ENCODE measurements at places on chromosomes 7 and 10.

DNA sequence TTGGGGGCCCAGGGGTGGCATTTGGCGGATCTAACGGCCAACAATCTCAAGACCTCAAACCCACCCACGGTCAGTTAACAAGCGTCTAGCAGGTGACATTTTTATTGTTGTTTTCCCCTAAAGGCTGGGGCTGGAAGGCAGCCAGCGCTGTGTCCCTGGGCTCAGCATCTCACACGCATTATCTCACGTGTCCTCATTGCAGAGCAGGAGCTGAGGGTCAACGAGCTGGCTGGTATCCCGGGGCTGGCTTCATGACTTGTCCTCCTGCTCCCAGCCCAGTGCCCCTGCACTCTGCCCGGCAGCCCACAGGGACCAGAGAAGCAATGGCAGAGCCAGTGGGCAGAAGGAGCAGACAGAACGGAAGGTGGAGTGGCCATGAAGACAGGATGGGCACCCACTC lies 54.4 kb upstream of the TMEM273 start:
- DNase-seq = no peak

GRCh38 chr10:9792181-9792580 lies 1225.5 kb upstream of the CELF2 start:
- no peak for DNase-seq

GRCh38 chr10:47449102-47449978 lies 34.6 kb downstream of the ANXA8 start:
- DNase-seq = no peak

DNA sequence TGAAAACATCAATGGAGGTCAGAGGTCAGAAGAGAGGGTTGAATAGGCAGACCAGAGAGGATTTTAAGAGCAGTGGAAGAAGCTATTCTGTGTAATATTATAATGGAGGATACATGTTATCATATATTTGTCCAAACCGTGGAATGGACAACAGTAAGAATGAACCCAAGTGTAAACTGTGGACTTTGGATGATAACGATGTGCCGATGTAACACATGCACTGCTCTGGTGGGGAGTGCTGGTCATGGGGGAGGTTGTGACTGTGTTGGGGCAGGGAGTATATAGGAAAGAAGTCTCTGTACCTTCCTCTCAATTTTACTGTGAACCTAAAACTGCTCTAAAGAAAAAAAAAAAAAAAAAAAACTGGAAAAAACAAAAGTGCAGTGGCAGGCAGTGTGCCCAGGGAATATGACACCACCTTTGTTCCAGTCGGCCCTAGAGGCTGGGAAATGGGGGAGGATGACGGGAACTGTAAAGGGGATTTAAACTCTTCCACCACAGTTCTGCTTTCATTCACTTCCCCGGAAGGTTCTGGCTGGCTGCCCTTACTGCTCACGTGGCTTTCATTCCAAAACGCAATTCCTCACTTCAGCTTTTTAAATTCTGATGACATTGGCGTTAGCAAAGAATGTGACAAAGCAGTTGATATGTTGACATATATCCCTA lies 113.7 kb upstream of the ANKRD1 start:
- no peak for DNase-seq

- DNase-seq = no peak
Measured at GRCh38 chr7:57182031-57182430, 49.8 kb upstream of the ZNF479 start.

- no peak for DNase-seq
Measured at GRCh38 chr7:84336303-84336702, 141.7 kb upstream of the SEMA3A start.

- no peak for DNase-seq
Measured at GRCh38 chr7:112537822-112538387, 57.1 kb downstream of the LSMEM1 start.

- DNase-seq = no peak
Measured at GRCh38 chr7:1713502-1714484, 43.7 kb downstream of the ELFN1 start.

- peak; percentile 15 for DNase-seq
Measured at GRCh38 chr10:25493122-25493893, 318.5 kb downstream of the GPR158 start.

GRCh38 chr7:33773053-33773452 lies 132.3 kb upstream of the BMPER start:
- peak; percentile 9 for DNase-seq

Measured in keratinocyte (primary cell).